IPS DF 19.7 (cell line): ENCODE measurements at places on chromosomes 11 and 22.
A peak's percentile ranks its signal among the peaks of the same experiment; 100 is the strongest.

DNA sequence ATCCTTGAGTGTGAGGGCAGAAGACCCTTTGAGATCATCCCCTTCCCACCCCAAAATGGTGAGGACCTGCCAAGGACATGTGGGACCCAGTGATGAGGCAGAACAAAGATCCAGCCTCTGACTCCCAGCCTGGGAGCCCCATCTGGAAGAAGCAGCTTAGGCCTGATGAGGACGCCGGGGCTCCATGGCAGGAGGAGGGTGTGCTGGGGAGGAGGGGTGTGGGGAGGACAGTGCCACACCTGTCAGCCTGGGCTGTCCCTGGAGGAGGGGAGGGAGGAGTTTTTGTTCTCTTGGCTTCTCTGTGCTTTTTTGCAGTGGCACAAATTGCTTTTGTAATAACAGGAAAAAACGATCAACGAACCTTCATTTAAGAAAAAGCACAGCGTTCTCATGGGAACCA lies 44.4 kb upstream of the DAGLA start:
- DNase-seq, result no peak

DNA sequence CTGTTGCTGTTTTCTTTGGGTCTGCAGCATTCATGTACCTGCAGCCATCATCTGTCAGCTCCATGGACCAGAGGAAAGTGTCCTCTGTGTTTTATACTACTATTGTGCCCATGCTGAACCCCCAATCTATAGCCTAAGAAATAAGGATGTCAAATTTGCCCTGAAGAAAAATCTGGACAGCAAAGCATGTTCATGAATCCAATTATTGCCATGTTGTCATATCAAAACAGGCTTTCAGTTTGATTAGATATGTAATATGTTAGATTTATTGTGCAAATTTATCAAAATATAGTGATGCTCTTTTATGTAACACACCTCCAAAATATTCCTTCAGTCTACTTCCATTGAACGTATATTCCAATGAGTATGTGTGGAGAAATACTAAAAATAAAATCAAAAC lies 15.4 kb upstream of the OR8G1 start:
- no peak for DNase-seq

- no peak for DNase-seq
Observed at GRCh38 chr11:2730272-2731129, 30.7 kb upstream of the KCNQ1OT1 start.

GRCh38 chr22:19713650-19714311 lies 522 bp upstream of the SEPTIN5 start:
- no peak for DNase-seq

- DNase-seq, result no peak
Observed at GRCh38 chr11:36699271-36699670, 101.2 kb upstream of the RAG2 start.

DNA sequence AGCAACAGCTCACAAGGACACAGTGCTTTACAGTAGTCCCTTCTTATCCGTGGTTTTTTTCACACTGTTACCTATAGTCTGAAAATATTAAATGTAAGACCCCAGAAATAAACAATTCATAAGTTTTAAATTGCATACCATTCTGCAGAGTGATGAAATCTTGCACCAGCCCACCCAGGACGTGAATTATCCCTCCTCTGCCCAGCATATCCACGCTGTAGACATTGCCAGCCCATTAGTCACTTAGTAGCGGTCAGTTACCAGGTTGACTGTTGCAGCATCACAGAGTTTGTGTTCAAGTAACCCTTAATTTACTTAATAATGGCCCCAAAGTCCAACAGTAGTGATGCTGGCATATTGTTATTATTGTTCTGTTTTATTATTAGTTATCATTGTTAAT lies 3.6 kb downstream of the CLTCL1 start:
- DNase-seq, result no peak

DNA sequence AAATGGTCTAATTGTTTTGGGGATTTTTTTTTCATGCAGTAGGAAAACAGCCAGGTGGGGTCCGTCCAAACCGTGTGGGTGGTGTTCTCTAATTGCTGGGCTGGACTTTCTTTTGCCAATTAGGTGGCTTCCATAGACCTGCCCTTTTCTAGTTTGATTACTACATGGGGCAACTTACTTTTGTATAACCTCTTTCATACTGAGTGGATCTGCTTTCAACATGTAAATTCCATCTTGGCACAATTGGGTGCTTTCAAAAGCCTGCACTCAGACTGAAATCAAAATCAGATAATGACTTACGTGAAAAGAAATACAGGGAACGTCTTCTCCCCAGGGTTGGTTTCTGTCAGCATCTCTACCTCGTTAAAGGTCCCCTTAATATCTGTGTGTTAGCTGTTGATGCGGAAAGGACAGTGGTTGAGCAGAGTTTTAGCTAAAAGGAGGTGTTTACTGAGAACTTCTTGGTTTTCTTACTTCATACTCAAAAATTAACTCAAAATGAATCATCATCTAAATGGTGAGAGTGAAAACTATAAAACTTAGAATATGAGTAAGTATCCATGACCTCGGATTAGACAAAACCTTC lies 72.1 kb downstream of the BARX2 start:
- no peak for DNase-seq

- DNase-seq, result no peak
Observed at GRCh38 chr22:36371920-36372319, 15.8 kb downstream of the MYH9 start.

DNA sequence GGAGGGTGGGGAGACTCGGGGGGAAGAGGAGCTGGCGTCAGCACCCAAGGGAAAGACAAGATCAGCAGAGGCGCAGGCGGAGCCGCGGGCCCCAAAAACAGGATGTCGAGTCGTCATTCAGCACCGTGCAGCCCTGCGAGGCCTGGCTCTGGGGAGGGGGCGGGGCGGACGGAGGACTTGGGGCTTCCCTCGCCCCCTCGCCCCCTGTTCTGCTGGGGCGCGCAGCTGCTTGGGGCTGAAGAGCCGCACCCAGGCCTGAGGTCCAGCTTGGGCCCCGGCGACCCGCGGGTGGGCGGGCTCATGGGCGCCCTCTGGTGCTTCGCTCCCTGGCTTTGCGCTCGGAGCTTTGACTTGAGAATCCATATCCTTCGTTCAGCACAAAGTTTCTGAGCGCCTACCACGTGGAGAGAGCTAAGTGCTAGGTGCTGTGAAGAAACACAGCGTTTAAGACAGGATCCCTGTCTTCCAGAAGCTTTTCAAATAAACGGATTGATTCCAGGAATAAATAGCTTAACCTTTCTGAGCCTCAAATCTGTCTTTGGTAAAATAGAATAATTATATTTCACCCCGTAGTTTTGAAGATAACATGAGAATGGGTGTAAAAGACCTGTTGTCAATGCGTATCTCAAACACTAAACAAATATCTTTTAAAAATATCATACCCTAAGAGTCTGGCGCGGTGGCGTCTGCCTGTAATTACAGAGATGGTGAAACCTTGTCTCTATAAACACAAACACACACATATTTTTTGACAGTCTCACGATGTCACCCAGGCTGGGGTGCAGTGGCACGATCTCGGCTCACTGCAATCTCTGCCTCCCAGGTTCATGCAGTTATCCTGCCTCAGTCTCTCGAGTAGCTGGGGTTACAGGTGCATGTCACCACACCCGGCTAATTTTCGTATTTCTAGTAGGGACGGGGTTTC lies 929 bp upstream of the RHOG start:
- DNase-seq, result no peak

GRCh38 chr11:35905646-35906276 lies 38.1 kb upstream of the LDLRAD3 start:
- no peak for DNase-seq

- DNase-seq, result no peak
Observed at GRCh38 chr22:20867179-20868024, 8.6 kb downstream of the SNAP29 start.

DNA sequence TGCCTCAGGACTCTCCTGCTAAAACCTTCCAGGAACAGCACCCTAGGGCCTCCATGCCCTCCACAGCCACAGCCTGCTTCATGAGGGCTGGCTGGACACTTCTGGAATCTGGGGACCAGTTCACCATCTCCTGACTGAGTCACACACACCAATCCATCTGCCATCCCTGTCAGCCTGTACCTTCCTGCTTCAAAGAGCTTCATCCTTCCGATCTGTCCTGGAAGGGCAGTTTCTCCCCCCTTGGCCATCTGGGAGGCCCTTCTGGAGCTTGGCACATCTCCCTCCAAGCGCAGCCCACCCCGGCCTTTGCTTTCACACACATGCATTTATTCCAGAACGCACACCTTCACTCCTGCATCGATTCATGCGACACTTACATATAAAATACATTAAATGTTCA lies 13.0 kb downstream of the APBB1 start:
- DNase-seq, result no peak

DNA sequence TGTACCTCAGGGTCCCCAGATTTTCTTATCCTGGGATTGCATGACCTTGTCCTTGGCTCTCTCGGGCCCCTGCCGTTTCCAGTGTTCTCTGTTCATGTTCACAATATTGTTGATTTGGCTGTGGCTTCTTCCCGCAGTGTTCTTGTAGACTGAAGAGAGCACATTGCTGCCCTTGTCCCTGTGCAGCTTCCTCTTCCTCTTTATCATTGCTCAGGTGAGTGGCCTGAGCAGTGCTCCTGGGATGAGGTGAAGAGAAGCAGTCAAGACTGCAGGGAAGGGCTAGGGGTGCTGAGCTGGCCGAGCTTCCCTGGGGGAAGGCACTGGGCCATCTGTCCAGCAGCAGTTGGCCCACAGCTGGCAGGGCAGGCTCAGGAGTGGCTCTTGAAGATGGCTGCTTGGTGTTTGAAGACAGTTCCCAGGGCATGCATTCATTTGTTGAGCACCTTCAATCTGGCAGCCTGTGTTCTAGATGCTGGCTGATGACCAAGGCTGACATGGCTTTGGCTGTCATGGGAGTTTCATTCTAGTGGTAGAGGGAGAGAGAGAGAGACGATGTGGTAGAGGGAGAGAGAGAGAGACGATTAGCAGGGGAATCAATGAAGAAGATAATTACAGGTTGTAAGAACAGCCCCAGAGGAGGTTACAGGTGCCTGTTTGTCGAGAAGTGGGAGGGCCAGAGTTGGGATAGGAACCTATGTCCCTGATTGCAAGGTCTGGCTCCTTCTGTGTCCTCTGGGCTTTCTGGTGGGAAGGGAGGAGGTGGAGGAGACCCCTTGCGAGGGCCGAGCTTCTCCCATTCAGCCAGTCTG lies 17.4 kb downstream of the BMAL1 start:
- DNase-seq, result no peak

- no peak for DNase-seq
Observed at GRCh38 chr22:39144101-39144767, 8.2 kb downstream of the CBX7 start.

DNA sequence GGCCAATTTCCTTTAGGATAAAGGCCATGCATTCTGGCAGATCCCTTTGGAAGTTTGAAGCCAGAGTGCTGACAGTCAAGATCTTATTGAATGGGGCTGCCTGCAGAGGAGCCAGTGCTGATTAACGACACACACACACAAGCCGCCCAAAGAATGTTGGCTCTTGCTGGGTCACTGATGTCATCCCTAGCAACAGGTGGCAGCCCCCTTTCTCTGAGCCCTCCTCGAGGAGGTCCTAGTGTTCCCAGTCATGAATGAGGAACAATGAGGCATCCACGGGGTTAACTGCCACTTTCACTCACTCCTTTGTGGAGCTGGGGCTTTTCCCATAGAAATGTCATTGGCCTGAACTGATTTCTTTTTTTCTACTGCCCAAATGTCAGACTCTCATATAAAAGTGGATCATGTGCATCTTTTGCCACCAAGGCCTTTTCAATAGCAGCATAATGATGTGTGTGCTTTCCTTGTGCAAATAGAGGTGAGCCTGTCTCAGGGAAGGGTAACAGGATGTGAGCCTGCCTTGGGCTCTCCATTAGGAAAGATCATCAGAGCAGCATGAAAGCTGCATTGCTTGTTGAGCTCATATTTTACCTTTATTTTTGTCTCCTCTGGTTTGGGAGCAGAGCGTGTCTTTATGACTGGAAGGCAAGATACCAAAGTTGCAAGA lies 301.8 kb upstream of the MTNR1B start:
- DNase-seq, result peak; percentile 15

DNA sequence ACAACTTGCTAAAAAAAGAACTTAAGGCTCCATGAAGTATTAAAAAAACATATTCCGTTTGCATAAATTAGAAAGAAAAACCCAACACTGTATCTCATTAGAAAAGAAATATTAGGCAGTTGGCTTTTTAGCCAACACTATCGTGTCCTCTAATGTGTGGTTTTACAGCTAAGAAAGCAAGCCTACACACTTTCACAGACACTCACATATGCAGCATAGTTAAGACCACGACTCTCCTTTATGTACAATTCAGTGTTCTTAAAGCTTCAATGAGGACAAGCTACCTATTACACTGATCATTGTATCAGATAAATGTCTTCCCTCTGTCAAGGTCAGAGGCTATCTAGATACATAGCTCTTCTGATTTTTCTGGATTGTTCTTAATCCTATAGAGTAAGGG lies 80.1 kb downstream of the PICALM start:
- DNase-seq, result no peak
